Prostate gland (tissue), 2 donors: ENCODE measurements at places on chromosomes 4 and X. TPM values are rescaled to one million over a fixed set of nuclear protein-coding genes. Genes with fewer than 3 reads are reported as not detected.

HMGB2 gene
- total RNA-seq: 32.2 TPM

NXF3 gene
- 257 TPM for total RNA-seq

NEIL3 gene
- 0.59 TPM for total RNA-seq

NUP62CL gene
- 1.4 TPM for total RNA-seq

DNA sequence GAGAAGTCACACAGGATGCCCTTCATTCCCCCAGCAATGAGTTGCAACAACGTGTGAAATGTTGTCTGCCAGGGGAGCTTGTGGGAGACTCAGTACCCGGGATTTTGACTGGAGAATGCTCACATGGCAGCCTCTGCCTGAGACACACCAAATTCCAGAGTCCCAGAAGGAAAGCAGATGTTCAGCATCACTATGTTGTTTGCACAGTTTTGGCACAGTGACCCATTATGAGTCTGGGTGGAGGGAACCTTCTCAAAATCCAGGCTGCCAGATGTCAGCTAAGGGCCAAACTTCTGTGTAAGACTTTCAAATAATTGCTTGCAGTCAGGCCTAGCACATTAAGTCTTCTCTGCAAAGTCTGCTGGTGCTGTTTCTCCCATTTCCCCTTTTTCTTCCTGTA, 1029.7 kb upstream of the TENM3 start:
- DNase-seq: no peak
- no peak overlapping the region for H3K27ac ChIP-seq
- no peaks in the 10 kb centered on the region for H3K27me3 ChIP-seq

- H3K4me3 ChIP-seq: no peak overlapping the region
- H3K4me1 ChIP-seq: no peaks in the 10 kb centered on the region
- H3K27ac ChIP-seq: peak overlapping the region; percentile 59
- H3K36me3 ChIP-seq: no peaks in the 10 kb centered on the region
These were observed 12.5 kb upstream of the CXCL13 start for GRCh38 chr4:77593101-77593500.

DNA sequence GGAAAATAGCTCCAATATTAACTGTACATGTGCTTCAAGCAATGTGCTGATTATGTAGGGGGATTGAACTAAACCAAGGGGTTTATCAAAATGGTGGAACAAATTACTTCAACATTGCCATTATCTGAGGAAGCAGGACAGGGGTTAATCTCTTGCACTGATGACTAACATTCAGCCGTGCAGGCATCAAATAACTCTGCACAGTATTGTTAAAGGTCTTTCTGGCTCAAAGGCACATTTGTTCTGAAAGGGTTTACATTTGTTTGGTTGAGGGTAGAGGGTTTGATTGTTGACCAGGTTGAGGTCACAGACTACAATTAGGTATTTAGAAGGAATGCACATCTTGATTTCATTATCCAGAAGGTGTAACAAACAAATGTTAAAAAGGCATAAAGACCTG, 32.2 kb upstream of the CCSER1 start:
- DNase-seq: no peak
- H3K27ac ChIP-seq: no peak overlapping the region
- no peaks in the 10 kb centered on the region for H3K27me3 ChIP-seq
- no peaks in the 10 kb centered on the region for H3K4me1 ChIP-seq
- no peaks in the 10 kb centered on the region for H3K36me3 ChIP-seq

GRCh38 chr4:186724864-186725468, 1.3 kb upstream of the FAT1 start:
- H3K36me3 ChIP-seq: no peaks in the 10 kb centered on the region
- no peaks in the 10 kb centered on the region for H3K27me3 ChIP-seq
- peak overlapping the region; percentile 92 for H3K27ac ChIP-seq

- no peak overlapping the region for H3K4me3 ChIP-seq
- no peaks in the 10 kb centered on the region for H3K4me1 ChIP-seq
- no peaks in the 10 kb centered on the region for H3K36me3 ChIP-seq
- no peak overlapping the region for H3K27ac ChIP-seq
- H3K27me3 ChIP-seq: no peaks in the 10 kb centered on the region
These were observed 188.2 kb downstream of the GC start for GRCh38 chr4:71595576-71596108.

- H3K4me1 ChIP-seq: no peaks in the 10 kb centered on the region
- H3K4me3 ChIP-seq: no peak overlapping the region
- DNase-seq: no peak
- H3K27ac ChIP-seq: no peak overlapping the region
These were observed 29.1 kb upstream of the DKK2 start for GRCh38 chr4:107065201-107065600.
